ENCODE measurements at places on chromosomes 5 and 9.

GRCh38 chr5:64497386-64497785 lies 8.4 kb upstream of the RGS7BP start:
- no peak for DNase-seq

DNA sequence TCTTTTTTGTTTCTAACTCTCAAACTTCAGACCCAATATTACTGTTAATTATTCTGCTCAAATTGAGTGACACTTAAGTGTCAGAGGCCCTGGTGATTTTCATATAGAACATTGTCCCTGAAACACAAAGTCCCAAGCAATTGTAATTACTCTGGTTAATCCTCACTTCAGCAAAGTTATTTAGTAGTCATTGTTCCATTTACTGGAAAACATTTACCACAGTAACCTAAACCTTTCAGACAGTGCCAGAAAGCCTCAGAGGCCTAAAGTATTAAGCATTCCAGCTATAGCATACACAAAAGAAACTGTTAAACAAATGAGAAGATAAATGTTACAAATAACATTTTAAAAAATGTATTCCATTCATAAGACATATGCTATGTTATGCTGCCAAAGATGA lies 237.2 kb upstream of the CDH6 start:
- DNase-seq, result no peak

- no peak for DNase-seq
These were observed 23.4 kb upstream of the GLRA1 start for GRCh38 chr5:151947931-151948608.

GRCh38 chr9:29325894-29326293 lies 1752.6 kb upstream of the C9orf72 start:
- no peak for DNase-seq

- DNase-seq, result no peak
These were observed 71.6 kb upstream of the GALNT10 start for GRCh38 chr5:154118893-154119336.

GRCh38 chr5:150862070-150862469 lies 15.7 kb downstream of the IRGM start:
- DNase-seq, result no peak

Measured in LoVo (cell line).